ENCODE measurements at places on chromosomes 7 and 10.

- DNase-seq: no peak
These were observed 31.4 kb downstream of the ZNF438 start for GRCh38 chr10:31000071-31000782.

GRCh38 chr10:128875956-128876736 lies 590.9 kb upstream of the MGMT start:
- DNase-seq: no peak

DNA sequence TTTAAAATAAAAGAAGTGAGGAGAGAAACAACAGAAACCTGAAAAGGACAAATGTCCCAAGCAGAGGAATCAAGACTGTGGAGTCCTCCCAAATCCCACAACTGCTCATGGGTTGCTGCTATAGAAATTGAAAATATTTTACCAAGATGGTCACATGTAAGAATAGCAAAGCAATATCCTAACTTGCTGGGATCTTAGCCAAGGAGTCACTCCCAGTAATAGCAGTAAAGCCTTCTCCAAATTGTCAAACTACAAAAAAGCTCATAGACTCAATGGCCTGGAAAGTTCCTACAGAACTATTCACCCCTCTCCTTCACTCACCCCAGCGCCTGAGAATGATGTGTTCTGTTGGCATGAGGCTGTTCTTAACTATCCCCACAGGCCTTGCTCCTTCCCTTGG lies 186.5 kb downstream of the ELMO1 start:
- no peak for DNase-seq

GRCh38 chr10:6973899-6974298 lies 393.8 kb upstream of the PRKCQ start:
- no peak for DNase-seq

GRCh38 chr7:155788616-155789000 lies 23.7 kb downstream of the SHH start:
- no peak for DNase-seq

Data from NCI-H1694 (cell line).